C1 segment of cervical spinal cord (tissue), 14 donors: ENCODE measurements at places on chromosomes 11 and 22.
A peak's percentile ranks its signal among the peaks of the same experiment; 100 is the strongest.

GRCh38 chr11:68993546-68993945, 12.8 kb upstream of the MRGPRD start:
- DNase-seq: no peak

GRCh38 chr11:64268025-64268892, 16.2 kb downstream of the BAD start:
- DNase-seq: peak; percentile 37

GRCh38 chr11:24356501-24356900, 140.4 kb upstream of the LUZP2 start:
- DNase-seq: no peak

- DNase-seq: no peak
These were observed 20.8 kb upstream of the PEX26 start for GRCh38 chr22:18056807-18057474.

GRCh38 chr22:36194971-36195370, 6.6 kb downstream of the APOL4 start:
- no peak for DNase-seq

DNA sequence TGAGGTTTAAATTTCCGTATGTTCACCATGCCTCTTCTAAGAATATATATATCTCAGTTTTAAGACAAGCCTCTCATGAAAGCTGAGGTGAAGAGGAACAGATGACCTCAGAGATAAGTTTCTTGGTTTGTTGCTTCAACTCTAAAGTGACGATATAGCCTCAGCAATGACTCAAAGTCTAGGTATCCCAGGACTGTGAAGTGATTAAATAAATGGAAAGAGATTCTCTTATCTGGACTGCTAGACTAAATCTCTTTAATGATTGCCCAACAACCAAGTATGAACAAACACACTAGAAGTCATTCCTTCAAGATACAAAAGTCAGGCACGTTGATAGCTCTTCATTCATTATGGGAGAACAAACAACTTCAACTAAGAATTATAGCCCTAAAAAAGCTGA, 15.3 kb downstream of the CADM1 start:
- DNase-seq: no peak

- no peak for DNase-seq
These were observed 12.2 kb downstream of the NEAT1 start for GRCh38 chr11:65434667-65435410.

- DNase-seq: no peak
These were observed 594.1 kb downstream of the BRD1 start for GRCh38 chr22:49233507-49234100.

DNA sequence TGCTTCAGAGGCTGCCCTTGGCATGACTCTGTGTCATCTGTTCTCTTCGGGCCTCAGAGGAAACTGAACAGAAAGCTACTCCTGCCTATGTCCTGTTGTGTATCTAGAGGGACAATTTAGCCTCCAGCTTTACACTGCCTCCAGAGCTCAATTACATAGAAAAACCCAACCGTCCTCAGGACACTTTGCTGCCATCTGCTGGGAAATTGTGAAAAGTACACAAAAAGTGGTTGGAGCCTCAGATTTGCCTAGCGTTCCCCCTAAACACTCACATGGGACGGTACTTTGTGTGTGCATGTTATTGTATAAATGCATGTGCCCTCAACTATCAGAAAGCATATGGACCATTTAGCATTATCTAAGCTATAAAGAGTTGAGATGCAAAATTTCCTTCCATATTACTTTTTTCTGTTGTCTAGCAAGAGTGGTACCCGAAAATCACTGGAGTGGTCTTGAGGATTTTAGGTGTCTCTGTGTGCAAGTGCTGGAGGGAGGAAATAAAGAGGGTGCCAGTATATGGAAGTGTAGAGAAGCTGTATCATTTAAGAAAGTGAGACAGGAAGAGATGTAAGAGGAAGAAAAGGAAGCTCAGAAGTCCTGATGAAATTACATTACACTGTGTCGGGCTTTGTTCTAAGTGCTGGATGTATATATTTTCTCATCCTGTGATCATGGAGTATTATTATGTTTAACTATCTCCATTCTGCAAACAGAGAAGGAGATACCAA, 8.7 kb upstream of the MS4A4E start:
- DNase-seq: no peak

GRCh38 chr11:36044636-36045035, 100.8 kb downstream of the LDLRAD3 start:
- no peak for DNase-seq

- DNase-seq: no peak
These were observed 1.7 kb upstream of the CD81 start for GRCh38 chr11:2375341-2375853.

DNA sequence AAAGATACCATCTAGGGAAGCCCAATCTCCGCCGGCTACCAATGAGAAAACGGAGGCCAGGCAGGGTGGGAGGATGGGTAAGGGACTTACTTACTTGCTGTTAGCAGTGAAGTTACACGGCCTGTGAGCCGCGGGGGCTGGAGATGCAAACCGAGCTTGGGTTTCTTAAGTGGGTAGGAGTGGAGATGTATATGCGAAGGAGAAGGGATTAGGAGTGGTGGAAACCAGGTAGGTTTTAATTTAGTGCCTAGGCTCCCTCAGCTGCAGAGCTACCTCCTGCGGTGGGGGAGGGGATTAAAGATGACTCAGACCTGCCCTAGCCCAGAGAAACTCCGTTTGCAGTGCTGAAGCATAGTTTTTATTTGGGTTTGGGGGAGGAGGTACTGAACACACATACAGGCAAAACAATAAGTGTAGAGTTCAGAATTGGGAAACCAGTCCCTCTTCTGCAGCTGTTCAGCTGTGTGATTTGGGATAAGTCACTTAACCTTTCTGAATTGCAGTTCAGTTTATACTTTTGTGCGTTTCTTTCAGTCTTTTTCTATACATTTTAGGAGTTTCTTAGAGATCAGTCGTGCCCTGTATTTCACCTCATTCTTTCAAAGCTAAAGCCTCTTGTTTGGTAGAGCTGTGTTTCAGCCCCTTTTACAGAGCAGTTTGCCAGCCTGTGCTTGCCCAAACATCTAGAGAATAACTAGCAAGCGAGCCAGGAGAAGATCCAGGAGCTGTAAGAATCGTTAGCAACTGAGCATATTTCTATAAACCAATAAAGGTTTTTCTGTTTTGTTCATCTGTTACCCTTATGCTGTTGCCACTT, 596 bp upstream of the TNRC6B start:
- DNase-seq: no peak

DNA sequence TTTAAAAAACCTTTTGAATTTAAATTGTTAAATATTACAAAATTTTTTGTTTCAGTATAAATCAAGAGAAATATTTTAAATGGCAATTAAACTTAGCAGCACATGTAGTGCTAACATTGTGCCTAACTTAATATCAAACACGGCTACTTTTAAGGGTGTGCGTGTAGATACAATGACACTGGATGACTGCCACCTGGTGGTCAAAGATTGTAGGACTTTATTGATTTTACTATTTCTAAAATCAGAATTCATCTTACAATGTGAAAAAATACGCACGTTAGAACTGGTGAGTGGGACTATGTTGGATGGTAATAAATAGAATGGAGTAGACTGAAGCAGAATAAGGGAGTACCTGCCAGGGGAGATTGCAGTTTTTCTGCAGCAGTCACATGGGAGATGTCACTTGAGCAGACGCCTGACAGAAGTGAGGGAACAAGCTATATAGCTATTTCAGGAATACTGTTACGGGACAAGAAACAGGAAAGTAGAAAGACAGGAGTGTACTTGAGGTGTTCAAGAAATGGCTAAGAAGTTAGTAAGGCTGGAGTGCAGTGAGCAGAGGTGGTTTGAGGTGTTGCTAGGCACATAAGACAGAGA, 52.9 kb downstream of the UVRAG start:
- DNase-seq: no peak

- no peak for DNase-seq
These were observed 11.0 kb upstream of the MED17 start for GRCh38 chr11:93773045-93773477.

- no peak for DNase-seq
These were observed 316.1 kb downstream of the TMEM135 start for GRCh38 chr11:87353771-87354345.

DNA sequence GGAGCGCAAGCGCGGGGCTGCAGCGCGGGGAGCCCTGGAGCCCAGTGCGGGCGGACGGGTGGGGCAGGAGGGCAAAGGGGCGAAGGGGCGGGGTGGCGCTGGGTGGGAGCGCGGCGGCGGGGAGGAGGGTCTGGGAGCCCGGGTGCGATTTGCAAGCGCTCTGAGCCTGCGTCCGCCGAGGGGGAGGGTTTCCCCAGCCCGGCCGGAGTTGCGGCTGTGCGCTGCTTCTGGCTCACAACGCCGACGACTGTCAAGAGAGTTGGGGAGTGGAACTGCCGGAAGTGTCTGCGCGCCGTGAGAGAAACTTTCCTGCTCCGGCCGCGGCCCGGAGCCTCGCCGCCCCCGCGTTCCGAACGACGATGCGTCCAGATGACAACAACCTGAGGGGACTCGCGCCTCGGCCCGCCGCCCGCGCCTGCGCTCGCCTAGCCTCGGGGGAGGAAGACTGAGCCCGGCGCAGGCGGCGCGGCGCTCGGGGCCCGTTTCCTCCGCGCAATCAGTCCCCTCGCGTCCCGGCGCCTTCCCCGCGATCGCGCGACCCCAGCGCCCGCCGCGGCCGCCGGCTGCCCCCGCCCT, at the start of gene ARHGAP42:
TSS of gene ARHGAP42 (plus strand) at position 235 of the 576 bp plus-strand sequence. CDS start 391 bp downstream, outside the sequence.
- peak; percentile 59 for DNase-seq

GRCh38 chr11:14642453-14642852, 1.2 kb upstream of the PDE3B start:
- DNase-seq: no peak
